BJ (cell line): ENCODE measurements at places on chromosomes 7 and 10.

DNA sequence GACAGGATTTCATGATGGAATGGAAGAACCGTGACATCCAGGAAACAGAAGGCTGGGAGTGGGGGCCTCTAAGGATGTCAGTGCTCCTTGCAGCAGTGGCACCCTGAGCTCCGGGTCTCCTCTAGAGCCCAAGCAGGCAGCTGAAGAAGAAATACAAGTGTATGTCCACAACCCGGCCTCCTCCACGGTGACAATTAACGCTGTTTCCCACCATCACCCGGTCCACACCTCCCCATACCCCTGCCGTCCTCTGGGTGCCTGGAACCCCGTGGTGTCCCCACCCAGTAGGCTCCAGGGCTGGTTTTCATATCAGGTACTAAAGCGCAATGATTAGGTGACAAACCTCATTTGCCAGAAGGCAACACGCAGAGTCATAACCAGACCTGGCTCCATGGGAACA, 30.3 kb downstream of the GRID1 start:
- DNase-seq = no peak

GRCh38 chr10:58994226-58995057, 182.0 kb upstream of the PHYHIPL start:
- no peak for DNase-seq

DNA sequence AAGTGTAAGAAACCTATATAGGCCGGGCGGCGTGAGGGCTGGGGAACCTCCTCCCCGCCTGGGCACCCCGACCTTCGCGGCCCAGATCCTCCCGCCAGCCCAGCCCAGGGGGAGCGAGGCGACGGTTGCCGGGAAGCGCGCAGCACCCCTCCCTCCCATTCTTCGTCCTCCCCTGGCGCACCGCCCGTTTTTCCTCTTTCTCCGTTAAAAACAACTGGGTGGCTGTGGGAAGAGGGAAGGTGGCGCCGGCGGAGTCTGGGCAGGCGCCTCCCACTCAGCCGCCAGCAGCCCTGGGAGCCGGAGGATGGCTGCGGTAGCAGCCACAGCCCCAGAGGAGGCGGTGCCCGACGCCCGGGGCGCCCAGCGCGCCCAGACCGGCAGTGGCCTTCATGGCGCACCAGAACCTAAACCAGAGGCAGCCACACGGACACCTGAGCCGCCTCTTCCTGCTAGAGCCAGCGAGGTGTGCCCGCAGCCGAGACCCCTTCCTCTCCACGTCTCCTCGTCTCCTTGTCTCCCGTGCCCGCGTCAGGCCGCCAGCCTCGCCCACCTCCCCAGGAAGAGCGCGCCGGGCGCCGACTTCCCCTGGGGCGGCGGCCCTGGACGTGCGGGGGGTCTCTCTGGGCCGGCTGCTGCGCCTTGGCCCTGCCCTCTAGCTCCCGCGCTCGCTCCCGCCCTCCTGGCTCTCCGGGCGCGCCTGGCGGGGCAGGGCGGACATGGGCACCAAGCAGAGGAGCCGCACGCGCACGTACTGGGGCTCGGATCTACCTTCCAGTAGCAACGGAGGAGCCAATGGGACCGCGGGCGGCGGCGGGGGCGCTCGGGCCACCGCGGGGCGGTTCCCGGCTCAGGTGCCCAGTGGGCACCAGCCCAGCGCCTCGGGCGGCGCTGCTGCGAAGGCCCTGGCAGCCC, 32.8 kb upstream of the SFTPD start:
- DNase-seq = no peak

DNA sequence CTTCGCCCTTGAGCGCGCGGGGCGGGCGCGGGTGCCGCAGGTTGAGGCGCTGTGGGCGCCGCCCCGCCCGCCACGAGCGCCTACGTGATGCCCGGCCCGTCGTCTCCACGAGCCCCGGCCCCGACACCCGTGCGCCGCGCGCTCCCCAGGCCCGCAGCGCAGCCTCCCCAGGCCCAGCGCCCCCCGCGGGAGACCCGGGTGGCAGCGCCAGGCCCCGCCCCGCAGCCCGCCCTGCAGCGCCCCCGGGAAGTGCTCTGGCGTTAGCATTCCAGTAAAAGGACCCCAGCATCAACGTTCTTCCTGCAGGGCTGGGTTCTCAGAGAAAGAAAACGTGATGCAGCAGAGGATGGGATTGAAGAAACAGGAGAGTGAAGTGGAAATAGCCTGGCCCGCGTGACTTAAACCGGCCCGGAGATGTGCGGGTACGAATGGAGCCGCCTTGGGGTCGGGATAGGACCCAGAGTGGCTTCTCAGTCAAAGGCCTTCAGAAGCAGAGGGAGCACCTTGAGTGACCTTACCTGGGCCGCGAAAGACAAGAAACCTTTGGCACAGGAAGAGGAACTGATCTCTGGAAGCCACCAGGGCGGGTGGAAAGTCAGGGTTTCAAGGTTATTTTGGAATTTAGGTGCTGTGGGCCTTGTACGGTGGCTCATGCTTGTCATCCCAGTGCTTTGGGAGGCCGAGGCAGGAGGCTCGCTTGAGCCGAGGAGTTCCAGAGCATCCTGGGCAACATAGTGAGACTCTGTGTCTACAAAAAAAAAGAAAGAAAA, 1.8 kb downstream of the PFKP start:
- DNase-seq = no peak

DNA sequence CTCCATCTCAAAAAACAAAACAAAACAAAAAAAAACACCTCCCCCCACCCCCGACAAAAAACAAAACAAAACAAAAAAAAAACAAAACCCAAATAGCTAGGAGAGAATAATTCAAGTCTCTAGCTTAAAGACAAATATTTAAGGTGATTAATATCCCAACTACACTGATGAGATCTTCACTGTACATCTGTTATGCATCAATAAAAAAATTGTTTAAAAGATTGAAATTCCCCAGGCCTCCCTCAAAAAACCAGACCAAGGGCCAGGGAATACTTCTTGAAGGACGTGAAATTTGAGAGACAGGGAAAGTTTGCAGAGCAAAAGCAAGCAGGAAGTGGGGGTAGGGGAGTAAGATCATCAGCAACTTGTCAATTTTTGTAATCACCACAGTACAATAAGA, 232.6 kb downstream of the REEP3 start:
- no peak for DNase-seq

DNA sequence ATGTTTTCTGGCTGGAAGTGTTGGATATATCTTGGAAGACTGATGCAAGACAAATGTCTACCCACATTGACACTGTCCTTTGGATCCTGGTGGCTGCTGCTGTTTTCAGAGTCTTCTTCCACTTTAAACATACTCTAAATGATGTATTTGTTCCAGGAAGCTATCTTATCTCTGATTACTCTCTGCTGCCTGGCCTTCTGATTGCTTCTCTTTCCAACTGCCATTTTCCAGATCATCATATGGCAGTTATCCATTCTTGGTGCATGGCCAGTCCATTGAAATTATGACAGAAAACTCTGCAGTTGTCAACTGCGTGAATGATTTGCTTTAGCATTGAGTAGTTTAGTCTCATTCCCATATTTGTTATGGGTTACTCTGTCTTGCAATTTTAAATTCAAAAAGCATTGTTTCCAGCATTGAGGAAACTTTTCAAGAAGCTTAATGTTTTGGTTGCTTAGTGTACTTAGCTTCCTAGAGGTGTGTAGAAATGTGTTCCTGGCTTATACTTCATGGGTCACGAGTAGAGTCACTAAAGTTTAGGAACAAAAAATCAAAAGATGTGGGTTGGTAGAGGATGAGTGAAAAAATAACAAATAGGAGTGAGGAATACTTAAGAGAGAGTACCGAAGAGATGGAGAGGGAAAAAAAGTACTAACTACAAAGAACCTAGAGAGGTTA, 268.3 kb upstream of the MTPN start:
- no peak for DNase-seq

- no peak for DNase-seq
These were observed 465.1 kb downstream of the ATRNL1 start for GRCh38 chr10:115558252-115558651.

DNA sequence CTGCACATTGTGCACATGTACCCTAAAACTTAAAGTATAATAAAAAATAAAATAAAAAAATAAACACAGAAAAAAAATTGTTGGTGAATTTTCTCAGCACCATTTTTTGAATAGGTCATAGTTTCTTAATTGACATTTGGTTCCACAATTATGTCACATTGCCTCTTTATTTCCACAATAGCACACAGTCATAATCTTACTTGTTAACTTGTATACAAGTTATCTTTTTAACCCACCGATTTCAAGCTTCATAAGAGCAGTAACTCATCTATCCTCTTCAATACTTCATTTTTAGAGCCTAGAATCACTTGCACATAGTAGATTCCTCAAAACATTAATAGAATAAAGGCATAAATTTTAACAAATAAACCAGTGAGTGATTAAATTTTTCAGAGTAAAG, 1425.1 kb upstream of the LRRTM3 start:
- no peak for DNase-seq

DNA sequence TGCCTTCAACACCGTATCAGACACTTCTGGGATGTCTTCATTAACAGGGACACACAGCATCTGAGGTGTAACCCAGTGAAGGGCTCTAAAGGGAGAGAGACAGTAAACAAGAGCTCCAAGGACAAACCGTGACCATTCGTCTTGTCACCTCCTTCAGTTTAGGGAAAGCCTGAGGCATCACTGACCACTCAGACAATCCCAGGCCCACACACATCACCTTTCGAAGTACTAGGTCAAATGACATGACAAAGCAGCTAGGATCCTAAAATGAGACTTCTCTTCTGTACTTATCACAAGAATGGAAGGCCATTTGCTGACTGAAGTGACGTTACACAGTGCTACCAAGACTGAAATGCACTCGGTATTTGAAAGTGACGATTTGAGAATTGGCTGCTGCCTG, 200.7 kb upstream of the KCTD7 start:
- no peak for DNase-seq

DNA sequence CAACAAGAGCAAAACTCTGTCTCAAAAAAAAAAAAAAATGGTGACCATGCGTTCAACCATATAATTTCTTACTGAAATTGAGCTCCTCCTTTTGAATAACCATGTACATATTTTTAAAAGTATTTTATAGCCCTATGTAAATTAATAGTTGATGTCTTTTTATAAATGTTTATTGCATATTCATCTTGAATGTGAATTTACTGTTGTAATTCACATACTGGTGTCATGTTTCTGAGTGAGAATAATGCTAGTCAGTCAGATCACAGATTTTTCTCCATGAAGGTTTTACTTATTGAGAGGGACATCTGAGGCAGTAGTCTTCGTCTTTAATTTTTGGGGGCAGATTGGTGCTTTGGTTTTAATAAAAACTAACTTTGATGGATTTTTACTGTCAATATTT, 112.2 kb downstream of the SVOPL start:
- DNase-seq = no peak

DNA sequence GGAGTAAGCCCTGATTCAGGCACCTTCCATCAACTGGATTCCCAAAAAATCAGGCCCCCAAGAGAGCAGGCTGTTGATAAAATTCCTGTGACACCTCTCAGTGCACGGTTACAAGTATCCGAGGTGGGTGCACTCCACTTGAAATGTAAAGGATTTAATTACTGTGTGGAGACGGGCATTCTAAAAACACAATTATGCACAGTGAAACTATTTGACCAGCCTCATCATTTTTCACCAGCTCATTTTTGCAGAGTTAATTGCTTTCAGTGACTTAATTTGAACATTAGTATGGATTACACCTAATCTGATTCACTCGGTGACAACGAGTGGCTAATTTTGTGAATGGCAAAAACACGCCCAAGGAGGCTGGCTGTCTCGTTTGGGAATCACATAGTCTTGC, 2.3 kb downstream of the FOXL3 start:
- no peak for DNase-seq

DNA sequence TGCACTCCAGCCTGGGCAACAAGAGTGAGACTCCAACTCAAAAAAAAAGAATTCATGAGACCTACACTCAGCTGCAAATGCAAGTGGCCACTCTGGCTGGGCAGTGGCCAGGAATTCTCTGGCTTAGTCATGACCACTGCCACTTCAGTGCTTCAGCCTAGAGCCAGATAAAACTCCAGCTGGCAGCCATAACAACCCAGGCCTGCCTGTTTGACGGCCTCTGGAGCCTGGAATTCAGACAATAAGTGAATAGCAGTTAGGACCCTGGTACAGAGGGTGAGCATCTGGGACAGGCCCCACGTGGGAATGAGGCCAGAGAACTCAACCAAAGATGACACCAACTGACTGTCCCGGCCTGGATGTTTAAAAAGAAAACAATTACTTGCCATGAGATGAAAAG, 18.9 kb downstream of the RCC1L start:
- DNase-seq = peak; percentile 78

DNA sequence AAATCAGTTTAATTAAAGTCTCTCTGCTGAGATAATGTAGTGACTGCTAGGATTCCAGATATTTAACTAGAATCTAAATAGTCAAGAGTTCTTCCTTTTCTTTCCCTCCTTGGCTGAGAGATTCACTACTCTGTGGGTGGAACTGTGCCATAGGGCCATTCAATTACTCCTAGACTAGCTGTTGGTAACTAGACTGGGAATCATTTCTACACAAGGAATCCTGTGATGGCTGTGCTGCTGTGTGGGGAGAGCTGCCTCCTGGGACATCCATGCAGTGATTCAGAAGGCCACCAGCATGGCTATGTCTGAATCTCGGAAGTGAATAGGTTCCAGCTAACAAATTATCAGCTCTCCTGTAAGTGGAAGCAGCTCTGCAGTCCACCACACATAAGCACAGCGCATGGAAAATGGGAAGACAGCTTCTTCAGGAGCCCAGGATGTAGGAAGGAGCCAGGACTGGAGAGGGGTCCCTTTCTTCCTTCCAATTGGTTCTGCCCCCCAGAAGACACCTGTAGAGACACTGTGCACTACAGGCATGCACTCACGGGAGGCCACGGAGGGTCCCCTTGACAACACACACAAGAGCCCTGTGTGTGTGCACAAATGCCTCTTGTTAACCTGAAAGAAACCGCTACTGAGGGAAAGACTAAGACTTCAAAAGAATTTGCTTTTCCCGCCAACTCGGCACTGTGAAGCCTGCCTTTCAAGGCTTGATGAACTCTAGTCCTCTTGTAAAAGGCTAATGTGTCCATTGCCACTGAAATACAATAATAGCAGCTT, 66.5 kb downstream of the SCRN1 start:
- no peak for DNase-seq

DNA sequence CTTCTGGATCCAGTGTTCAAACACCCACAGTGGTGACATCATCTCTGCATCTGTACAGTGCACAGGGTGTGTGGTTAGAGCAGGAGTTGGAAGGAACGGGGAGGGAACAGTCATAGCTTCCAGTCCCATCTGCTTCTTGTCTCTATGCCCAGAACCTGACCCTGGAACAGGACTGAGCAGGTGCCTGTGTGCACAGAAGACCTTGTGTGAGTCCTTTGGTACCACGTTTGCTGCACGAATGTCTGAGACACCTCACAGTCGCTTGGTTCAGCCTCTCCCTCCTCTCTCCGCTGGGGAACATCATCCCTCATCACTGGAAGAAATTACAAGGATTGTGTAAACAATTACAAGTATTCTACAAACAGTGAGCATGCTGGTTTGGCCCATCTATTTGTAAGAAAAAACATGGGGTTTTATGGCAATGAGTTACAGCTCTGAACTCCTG, 243.0 kb upstream of the KLF6 start:
- no peak for DNase-seq

GRCh38 chr10:16644146-16644545, 122.5 kb upstream of the C1QL3 start:
- no peak for DNase-seq
